Left renal cortex interstitium (tissue), 4 donors: ENCODE measurements at places on chromosomes 1 and 21.

DNA sequence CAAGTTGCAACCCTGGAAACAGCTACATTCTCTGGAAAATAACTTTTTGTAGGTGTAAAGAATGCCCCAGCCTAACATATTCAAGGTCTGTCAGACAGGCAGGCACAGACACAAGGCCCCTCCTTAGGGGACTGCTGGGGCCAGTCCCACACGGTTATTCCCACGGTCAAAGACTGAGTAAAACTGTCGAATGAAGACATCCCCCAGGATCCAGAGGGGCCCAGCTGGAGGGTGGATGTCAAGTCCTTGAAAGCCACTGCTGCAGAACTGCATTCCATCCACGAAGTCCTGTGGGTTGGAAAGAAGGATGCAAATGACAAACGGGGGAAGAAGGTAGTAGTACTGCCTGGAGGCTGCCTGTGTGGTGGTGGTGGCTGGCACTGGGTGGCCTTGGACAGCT lies 6.9 kb upstream of the RAB7B start:
- no peak for DNase-seq

DNA sequence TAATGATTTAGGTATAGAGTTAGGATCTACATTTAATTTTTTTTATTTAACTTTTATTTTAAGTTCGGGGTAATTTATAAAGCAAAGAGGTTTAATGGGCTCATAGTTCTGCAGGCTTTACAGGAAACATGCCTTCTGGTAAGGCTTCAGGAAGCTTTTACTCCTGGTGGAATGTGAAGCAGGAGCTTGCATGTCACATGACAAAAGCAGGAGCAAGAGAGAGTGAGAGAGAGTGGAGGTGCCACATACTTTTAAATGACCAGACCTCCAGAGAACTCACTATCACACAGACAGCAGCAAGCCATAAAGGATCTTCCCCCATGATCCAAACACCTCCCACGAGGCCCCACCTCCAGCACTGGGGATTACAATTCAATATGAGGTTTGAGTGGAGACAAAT lies 17.6 kb upstream of the GBP2 start:
- DNase-seq: no peak

DNA sequence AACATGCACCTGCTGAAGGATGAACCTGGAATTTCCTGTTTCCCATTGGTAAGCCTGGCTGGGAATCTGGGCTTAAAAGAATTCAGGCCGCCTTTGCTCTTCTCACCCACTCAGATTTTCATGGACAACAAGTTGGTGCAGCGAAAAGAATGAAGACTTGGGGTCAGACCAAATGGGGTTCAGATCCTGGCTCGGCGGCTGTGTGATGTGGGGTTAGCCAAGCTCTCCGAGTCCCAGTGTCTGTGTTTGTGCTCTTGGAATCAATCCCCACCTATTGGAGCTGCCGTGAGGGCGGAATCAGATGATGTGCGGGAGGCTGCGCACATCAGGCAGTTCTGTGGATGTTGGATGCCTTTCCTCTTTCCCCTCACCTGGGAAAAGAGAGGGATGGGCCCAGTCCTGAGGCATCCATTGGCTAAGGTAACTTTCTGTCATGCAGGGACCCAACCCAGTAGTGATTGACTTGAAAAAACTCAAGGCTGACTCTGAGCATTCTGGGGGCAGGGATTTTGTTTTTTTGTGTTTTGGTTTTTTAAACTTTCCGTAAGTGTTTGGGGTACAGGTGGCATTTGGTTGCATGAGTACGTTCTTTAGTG lies 228.3 kb downstream of the KAZN start:
- no peak for DNase-seq

- no peak for DNase-seq
Observed at GRCh38 chr1:6507037-6507428, 15.6 kb upstream of the PLEKHG5 start.

GRCh38 chr1:70487910-70488665 lies 77.0 kb downstream of the CTH start:
- no peak for DNase-seq

DNA sequence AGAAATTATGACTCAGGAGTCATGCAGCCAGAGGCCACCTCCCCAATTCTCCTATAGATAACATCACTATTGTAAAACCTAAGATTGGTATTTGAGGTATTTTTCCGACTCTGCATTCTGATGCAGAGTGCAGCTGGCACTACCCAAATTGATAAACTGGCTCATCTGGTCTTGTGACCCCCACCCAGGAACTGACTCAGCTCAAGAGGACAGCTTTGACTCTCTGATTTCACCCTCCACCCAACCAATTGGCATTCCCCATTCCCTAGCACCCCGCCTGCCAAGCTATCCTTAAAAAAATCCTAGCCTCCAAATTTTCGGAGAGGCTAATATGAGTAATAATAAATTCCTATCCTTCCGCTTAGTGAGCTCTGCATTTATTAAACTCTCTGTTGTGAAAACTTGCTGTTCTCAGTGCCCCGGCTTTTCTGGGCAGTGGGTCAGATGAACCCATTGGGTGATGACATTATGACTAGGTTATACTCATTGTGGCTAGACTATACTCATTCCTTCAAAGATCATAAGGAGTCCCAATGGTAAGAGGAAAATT lies 39.4 kb upstream of the EPS15 start:
- DNase-seq: no peak

- DNase-seq: no peak
Observed at GRCh38 chr21:17396948-17397347, 115.9 kb upstream of the CXADR start.

DNA sequence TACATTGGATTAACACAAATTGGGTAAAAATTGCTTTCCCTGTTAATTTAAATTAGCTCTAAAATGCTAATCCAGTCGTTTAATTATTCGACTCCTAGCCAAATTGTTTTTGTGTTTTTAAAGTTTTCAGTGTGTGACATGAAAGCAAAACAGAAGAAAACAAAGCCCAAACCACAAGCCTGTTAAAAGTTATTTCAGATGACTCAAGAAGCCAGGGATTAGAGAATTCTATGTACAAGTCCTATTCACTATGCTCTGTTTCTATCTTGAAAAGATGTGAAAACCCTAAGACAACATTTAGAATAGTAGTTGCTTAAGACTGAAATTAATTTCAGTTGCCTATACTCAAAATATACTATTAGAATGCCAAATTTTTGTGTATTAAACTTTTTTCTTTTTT lies 294.8 kb upstream of the ADAMTS5 start:
- no peak for DNase-seq

DNA sequence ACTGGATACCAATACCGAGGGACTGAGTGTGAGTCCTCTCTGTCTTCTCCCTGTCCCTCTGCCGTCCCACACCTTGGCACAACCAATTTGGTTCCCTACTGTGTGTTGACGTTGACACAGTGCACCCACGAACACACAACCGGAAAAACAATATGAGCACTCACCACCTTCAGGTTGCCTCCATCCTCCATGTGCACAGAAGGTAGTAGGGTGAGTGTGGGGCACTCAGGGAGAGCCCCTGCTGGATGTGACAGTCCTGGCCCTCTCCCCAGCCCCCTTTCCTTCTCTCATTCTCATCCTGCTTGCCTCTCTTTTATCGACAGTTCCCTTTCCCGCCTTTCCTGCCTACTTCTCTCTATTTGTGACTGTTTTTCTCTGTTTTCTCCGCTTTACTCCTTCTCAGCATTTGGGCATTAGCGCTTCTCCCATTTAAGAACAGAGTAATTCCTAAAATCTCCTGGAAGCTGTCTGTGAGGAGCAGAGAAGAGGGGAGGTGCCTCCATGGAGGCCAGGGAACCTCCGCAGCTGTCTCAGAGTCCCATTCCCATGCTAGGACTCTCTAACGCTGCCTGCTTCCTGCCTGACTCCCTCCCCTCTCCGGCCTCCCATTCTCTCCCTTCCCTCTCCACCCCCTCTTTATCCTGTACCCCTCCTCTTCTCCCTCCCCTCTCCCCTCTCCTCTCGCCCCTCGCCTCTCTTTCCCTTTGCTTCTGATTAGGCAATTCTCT lies 16.4 kb downstream of the CADM3 start:
- no peak for DNase-seq

GRCh38 chr1:93346421-93346993 lies 800 bp downstream of the DR1 start:
- DNase-seq: no peak

DNA sequence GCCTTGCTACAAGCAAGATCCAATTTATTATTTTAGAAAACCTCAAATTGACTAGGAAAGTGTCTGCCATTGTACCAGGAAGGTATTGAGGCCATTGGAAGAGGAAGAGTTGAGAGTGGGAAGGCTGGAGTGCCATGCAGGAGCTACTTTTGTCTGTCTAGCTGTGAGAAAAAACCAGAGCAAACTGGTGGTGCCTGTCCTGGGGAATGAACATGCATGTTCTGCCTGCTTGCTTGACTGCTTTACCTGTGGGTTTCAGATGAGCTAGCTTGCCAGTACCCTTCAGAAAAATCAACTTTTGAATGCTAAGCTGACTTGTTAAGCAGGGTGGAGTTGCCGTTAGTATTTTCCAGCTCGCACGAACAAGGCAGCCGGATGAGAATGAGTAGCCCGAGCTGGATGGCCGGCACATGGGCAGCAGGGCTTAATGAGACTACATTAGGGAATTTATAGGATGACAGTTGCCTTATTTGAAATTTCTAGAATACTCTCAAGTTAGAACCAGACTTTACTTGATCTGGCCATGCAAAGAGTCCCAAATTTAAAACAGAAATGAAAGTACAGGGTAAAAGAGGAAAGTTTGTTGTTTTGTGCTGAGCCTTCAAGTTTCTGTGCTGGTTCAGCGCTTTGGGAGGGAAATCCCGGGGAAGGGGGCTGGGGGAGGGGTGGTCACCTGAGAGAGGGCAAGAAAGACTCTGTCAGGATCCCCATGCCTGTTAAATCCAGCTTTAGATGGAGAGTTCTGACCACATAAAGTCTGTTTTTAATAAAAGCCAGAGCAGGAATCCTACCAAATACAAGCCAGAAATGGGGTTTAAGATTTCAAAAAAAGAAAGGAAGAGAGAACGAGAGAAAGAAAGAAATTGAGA lies 29.6 kb upstream of the C1orf105 start:
- no peak for DNase-seq

- DNase-seq: no peak
Observed at GRCh38 chr1:151692226-151692625, 24.4 kb downstream of the CELF3 start.

- no peak for DNase-seq
Observed at GRCh38 chr1:235054466-235054865, 74.2 kb downstream of the TOMM20 start.

- no peak for DNase-seq
Observed at GRCh38 chr1:192491804-192492554, 83.6 kb upstream of the RGS1 start.

DNA sequence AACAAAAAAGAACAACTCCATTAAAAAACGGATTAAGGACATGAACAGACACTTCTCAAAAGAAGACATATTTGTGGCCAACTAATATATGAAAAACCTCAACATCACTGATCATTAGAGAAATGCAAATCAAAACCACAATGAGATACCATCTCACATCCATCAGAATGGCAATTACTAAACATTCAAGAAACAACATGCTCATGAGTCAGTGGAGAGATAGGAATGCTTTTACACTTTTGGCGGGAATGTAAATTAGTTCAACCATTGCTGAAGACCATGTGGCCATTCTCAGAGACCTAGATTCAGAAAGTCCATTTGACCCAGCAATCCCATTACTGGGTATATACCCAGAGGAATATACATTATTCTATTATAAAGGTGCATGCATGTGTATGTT lies 1442.6 kb upstream of the B3GALT2 start:
- no peak for DNase-seq

- no peak for DNase-seq
Observed at GRCh38 chr1:221716713-221717484, 25.0 kb downstream of the DUSP10 start.

DNA sequence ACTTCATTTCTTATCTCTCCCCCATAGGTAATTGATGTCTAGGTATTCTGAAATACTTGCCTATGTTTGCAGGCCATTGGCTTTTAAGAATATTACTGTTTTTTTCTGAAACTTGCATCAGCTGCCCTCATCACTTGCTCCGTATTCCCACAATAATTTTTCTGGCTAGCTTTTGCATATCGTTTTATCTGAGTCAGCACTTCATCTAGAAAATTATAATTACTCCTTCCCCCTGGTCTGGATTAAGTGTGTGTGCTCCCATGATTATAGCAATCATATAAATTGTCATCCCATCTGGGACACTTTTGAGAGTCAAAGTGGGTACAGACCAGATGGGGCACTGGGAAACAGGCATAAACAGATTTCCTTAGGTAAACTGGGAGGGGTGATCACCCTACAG lies 583.2 kb upstream of the B3GALT2 start:
- DNase-seq: no peak

DNA sequence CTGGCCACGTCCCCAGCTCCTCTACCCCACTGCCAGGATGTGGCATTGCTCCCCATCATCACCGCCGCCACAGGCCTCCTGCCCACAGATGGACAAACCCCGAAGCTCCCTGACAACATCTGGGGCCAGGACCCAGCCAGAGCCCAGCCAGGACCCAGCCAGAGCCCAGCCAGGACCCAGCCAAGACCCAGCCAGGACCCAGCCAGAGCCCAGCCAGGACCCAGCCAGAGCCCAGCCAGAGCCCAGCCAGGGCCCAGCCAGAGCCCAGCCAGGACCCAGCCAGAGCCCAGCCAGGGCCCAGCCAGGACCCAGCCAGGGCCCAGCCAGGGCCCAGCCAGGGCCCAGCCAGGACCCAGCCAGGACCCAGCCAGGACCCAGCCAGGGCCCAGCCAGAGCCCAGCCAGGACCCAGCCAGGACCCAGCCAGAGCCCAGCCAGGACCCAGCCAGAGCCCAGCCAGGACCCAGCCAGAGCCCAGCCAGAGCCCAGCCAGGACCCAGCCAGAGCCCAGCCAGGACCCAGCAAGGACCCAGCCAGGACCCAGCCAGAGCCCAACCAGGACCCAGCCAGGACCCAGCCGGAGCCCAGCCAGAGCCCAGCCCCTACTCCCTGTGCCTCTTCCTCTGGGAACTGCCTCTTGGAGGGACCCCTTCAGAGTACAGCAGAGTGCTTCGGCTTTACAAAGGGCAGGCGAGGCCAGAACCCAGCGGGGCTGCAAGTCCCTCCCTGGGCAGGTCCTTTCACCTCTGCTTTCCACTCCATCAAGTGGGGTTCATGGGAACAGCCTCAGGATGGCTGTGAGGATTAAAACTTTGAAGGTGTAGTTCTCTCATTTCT lies 43.7 kb downstream of the DISP3 start:
- no peak for DNase-seq

GRCh38 chr1:57091642-57092041 lies 125.8 kb upstream of the C8B start:
- DNase-seq: no peak

- DNase-seq: no peak
Observed at GRCh38 chr1:36157973-36158826, 2.2 kb downstream of the MAP7D1 start.
